Body of pancreas (tissue), 4 donors: ENCODE measurements at places on chromosomes 16 and 17.

- DNase-seq: no peak
Observed at GRCh38 chr16:3074860-3075522, 9.6 kb downstream of the IL32 start.

DNA sequence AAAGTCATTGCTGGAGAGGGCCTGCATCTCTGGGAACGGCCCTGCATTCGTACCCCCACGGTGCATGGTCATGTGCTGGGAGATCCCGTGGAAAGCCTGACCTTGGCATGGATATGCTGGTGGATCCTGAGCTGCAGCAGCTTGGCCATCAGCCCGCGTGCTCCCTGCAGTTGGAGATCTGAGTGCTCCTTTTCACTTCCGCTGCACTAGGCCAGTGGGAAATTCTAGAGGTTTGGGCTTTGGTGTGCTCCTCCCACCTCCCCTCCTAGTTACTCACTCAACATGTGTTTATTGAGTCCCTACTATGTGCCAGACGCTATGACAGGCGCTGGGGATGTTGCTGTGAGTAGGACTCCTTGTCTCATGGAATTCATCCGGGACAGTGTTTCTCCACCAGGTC lies 91.1 kb downstream of the RGS9 start:
- DNase-seq: no peak

- DNase-seq: no peak
Observed at GRCh38 chr17:49691086-49691676, 13.3 kb upstream of the SPOP start.

- DNase-seq: no peak
Observed at GRCh38 chr17:57939797-57940196, 15.4 kb downstream of the CUEDC1 start.

- no peak for DNase-seq
Observed at GRCh38 chr17:48729335-48730239, 1.0 kb upstream of the HOXB13 start.

- DNase-seq: no peak
Observed at GRCh38 chr16:2470234-2470601, 879 bp upstream of the NTN3 start.

- no peak for DNase-seq
Observed at GRCh38 chr17:80961541-80962330, 29.9 kb upstream of the CHMP6 start.

- no peak for DNase-seq
Observed at GRCh38 chr17:22454070-22454999, 762.0 kb downstream of the KCNJ18 start.

DNA sequence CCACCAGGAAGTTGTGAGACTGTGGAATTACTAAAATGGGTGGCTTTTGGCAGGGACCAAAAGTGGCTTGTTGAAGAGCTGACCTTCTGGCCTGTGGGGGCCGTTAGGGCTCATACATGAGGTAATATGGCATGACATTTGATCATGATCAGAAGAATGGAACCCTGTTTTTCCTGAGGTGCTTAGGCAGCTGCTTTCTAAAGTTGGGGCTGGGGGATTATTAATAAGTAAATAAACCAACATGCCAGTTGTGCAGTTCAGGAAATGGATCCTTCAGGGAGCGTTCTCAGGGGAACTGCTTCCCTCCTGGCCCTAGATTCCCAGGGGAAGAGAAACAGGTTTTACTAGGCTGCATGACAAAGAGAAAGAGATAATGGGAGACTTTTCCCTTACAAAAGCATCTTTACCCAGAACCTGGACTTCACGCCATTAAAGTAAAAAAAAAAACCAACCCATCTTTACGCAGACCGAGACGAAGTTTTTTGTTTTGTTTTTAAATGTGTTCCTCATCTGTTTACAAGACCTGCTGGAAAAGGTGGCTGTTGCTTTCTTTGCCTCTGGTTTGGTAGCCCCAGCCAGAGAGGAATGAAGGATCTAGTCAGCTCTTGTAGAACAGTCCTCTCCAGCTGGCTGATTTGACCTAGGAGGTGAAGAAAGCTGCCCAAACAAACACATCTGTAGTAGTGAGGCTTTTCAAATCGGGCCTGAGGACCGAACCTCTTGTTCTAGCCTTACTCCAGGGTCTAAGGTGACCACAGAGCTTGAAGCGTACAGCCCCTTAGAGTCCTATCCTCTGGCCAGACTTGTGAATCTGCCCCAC lies 22.7 kb downstream of the YPEL2 start:
- no peak for DNase-seq

DNA sequence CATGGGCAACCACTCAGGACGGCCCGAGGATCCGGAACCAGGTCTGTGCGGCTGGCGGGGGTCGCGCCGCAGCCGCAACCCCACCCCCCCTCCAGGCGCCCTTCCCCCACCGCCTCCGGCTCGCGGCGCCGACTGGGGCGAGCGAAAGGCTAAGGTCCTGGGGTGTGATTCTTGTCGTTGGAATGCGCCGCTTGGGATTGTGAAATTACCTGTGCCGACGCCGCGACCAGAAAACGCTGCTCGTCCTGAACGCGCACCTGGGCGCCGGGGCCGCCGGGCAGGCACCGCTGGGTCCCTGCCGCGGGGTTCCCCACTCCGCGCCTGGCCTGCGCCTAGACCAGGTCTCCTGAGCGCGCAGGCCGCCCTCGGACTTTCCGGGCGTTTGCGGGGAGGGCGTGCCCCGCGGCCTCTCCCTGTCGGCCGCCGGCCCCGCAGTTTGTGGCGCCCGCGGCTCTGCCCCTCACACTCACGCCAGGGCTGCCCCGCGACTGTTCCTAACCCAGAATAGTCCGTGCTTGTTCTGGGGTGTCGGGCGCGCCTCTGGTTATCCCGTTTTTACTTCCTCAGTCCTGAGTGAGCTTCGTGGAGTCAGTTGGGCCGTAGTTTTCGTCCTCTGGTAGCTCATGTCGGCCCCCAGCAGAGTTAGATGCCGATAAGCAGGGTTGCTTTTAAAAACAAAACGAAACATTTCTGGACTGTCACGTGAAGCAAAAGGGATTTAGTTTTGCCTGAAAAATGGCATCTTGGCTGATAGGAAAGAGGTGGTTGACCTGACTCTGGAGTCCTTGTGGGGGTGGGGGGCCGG lies 147.2 kb downstream of the SPECC1 start:
- peak; percentile 62 for DNase-seq

GRCh38 chr16:88200896-88201185 lies 181.9 kb upstream of the ZNF469 start:
- DNase-seq: no peak

- DNase-seq: no peak
Observed at GRCh38 chr16:17414421-17414820, 56.3 kb downstream of the XYLT1 start.

DNA sequence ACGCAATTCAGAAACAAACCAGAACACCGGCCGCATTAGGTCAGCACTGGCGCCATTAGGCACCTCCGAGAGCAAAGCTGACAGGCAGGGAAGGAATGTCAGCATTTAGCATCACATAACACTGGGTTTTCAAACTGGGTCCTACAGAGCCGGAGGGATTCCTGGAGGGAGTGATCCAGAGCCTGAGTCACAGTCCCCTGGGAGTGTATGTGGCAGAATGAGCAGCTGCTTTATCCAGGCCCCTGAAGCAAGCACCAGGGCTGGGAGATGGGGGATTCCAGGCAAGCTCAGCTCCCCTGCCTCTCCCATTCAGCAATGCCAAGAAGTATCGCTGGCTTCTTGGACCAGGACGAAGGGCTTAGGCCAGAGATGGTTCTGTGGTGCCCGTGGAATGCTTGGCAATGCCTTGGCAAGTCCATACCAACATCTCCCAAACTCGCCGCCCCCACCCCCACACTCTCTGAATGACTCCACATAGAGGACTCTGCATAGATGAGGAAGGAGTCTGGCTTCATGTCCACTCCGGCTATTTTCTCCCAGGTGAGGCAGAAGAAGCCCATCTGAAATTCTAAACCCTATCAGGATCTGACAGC lies 20.4 kb downstream of the GAS7 start:
- no peak for DNase-seq

DNA sequence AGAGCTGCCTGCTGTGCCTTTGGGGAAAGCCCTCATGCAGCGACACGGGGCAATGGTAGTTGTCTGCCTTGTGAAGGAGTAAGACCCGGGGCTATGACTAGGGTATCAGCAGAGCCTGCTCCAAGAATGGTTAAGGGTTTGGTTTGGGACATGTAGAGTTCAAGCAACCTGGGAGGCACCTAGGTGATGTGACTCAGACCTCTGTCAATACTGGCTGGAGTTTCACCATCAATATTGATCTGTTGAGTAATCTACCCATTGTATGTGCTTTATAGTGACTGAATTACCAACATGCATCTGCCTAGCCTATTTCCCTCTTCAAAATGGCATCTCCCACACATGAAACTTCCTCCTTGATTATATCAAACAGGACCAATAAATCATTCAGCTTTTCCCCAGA lies 398.4 kb upstream of the HSBP1 start:
- DNase-seq: no peak

DNA sequence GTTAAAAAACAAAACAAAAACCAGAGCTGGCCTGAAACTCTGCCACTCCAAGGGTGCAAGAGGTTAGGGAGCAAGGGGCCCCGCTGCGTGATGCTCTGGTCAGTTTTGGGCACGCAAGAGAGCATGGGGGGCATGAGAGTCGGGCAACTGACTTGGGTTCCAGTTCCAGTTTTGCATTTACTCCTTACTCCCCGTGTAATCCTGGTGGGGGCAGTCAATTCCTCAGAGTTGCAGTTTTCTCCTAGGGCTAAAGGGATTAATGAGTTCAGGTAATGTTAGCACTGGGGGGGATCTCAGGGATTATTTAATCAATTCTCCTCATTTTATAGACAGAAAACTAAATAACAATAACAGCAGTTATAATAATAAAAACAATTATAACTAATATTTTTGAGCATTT lies 72.9 kb upstream of the PMFBP1 start:
- no peak for DNase-seq

DNA sequence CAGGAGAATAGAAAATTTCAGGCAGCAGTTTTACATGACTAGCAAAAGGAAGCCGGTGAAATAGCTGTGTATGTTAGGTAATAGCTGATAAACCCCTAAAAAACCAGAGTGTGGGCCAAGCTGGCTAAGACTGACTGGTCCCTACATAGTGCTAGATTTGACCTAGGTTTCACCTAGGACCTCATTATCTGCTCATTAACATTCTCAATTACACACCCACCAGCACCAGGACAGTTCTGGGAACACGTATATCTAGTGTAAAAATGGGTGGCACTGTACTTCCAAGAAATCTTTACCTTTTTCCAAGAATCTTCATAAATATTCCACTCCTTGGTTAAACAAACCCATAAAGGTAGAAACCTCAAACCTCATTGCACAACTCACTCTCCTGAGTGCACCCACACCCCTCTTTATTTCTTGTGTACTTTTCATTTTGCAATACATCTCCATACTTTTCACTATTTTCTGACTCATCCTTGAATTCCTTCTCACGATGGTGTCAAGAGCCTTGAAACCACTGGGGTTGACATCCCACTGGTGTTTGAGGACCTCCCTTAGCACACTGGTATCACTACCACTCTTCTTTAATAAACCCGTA lies 262.7 kb upstream of the KCNJ16 start:
- no peak for DNase-seq

GRCh38 chr17:3954976-3955672 lies 9.1 kb downstream of the ATP2A3 start:
- DNase-seq: no peak

- DNase-seq: no peak
Observed at GRCh38 chr17:19410091-19410490, 941 bp upstream of the RNF112 start.

DNA sequence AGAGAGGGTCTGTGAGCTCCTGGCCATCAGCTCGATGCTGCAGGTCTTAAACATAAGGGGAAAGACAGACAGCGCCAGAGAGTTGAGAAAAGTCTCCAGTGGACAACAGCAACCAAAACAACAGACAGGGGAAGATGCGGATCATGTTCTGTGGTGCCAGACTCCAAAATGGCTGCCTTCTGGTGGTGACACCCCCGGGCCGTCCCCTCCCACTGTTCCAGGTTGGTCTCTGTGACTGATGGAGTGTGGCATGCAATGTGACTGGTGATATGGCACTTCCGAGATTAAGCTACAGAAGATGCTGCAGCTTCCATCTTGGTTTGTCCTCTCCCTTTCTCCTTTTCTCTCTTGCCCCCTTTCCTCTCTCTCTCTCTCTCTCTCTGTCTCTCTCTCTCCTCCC lies 40.4 kb upstream of the RBFOX3 start:
- no peak for DNase-seq

DNA sequence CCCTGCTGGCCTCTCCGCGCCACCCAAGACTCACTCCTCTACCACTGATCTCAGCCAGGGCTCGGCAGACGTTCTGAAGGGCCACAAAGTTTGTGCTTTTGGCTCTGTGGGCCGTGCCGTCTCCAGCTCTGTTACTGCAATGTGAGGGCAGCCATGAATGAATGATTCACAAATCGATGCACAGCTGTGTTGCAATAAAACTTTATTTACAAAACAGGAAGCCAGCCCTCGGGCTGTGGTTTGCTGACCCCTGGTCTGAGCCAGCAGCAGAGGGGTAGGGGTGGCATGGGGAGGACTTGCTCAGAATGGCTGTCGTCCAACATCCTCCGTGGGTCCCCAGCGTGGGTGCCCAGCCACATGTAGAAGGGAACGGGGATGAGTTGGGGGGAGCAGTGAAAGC lies 63.0 kb upstream of the PVALEF start:
- no peak for DNase-seq

GRCh38 chr17:38658741-38659345 lies 15.9 kb downstream of the EPOP start:
- no peak for DNase-seq

GRCh38 chr16:89155184-89155679 lies 16.3 kb upstream of the CDH15 start:
- DNase-seq: peak; percentile 57

GRCh38 chr17:76022285-76022684 lies 4.8 kb downstream of the EVPL start:
- DNase-seq: no peak

GRCh38 chr17:56108811-56109284 lies 44.4 kb upstream of the ANKFN1 start:
- DNase-seq: no peak

DNA sequence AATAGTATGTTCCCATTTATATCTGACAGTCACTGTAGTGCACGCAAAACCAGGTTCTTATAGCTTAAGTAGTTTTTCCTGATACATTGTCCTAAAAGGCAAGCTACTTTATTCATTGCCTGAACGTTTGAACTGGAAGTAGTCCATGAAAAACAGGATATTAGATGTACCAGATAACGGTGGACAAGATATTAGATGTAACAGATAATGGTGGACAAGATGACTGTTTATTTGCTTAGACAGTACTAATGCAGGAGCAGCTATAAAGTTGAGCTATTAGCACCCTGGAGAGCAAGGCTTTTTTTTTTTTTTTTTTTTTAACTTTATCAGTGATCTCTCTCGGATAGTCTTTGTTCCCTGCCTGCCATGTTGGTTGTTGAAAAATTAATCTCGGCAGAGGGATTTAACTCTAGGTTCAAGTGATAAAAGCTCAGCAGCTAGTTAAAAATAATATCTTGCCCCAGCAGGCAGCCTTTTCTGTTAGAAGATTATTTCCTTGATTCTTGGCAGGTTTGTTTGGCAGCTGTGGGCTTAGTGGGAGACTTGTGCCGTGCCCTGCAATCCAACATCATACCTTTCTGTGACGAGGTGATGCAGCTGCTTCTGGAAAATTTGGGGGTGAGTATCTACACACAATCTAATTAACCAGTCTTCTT lies 17.3 kb upstream of the TBKBP1 start:
- no peak for DNase-seq
